H1 (cell line): ENCODE measurements at places on chromosomes 1 and 21. TPM values are rescaled to one million over a fixed set of nuclear protein-coding genes. Genes with fewer than 3 reads are reported as not detected.

TMOD4 gene
- 0.42 and 0.63 TPM in 2 replicates for polyA plus RNA-seq

DNA sequence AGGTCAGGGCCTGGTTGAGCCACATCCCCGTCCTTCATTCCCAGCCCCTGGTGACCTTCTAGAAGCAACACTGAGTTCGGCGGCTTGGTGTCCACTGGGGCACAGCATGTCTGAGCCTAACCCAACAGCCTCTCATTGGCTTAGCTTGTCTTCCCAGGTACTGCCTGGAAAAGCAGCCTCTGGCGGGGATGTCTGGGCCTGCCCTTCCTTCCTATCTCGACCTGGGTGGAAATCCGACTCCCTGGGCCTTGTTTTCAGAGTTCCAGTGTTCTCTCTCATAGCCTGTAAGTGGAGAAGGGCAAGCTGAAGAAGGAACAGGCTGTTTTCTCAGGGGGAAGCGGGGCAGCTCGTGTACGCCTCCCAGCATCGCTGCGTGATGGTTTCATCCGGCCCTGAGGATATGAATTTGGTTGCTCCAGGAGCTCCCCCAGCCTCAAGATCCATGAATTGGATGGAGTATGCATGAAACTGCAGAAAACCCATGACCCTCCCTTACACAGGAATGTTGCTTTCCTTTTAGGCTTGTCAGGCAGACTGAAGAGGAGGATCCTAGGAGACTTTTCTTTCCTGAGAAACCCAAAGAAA, 116.5 kb upstream of the IRF2BP2 start:
- H3K4me3 ChIP-seq: no peak overlapping the region
- no peaks in the 10 kb centered on the region; the same call in 1 of the 2 replicates for H3K27me3 ChIP-seq
- H3K27ac ChIP-seq: 0 out of 2 replicates have a peak overlapping the region, but pooled peaks have one; percentile 16
- no peaks in the 10 kb centered on the region for H3K36me3 ChIP-seq

GRCh38 chr1:172286629-172287076, 133.8 kb upstream of the C1orf105 start:
- no peaks in the 10 kb centered on the region for H3K4me1 ChIP-seq
- H3K4me3 ChIP-seq: no peak overlapping the region
- DNase-seq: no peak
- H3K27me3 ChIP-seq: peaks cover 1% of the 10 kb centered on the region
- H3K36me3 ChIP-seq: no peaks in the 10 kb centered on the region

GRCh38 chr1:243213045-243213787, 41.9 kb downstream of the CEP170 start:
- H3K27me3 ChIP-seq: no peaks in the 10 kb centered on the region
- H3K36me3 ChIP-seq: no peaks in the 10 kb centered on the region; the same call in 1 of the 2 replicates
- no peak overlapping the region for H3K4me3 ChIP-seq
- no peak overlapping the region for H3K27ac ChIP-seq

GRCh38 chr1:93774707-93775106, 93.1 kb upstream of the BCAR3 start:
- no peaks in the 10 kb centered on the region for H3K36me3 ChIP-seq
- no peak for DNase-seq
- peaks cover 4% of the 10 kb centered on the region for H3K4me1 ChIP-seq

DNA sequence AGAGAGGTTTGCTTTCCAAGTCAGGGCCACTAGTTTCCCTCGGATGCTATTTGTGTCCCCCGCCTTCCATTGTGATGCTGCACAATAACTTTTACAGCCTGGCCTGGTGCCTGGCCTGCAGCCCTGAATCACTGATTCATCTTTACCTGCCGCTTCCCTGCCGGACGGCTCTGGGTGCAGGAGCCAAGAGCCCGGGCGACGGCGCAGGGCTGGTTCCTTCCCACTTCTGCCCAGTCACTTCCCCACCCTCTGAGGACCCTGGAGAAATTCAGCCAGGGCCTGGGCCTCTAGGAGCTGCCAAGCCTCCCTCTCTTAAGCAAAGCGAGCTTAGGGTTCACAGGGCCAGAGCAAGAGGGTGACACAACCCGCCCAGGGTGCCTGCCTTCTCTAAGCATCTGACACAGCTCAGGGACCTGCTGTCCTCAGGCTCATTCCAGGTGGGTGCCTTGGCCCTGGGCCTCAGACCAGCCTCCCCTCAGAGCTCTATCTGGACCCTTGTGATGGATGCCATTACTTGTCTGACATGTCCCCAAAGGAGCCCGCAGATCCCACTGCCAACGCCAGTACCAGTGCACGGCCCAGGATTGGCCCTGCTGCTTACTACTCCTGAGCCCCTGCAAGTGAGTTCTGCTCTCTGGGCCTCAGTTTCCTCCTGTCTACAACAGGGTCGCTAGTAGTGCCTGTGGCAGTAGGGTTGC, 381.0 kb upstream of the VAMP3 start:
- H3K4me1 ChIP-seq: peaks cover 6% of the 10 kb centered on the region; the same call in 1 of the 2 replicates
- H3K27ac ChIP-seq: no peak overlapping the region
- no peak for DNase-seq
- H3K36me3 ChIP-seq: no peaks in the 10 kb centered on the region
- H3K27me3 ChIP-seq: no peaks in the 10 kb centered on the region
- no peak overlapping the region for H3K4me3 ChIP-seq

- peaks cover 4% of the 10 kb centered on the region; the same call in 1 of the 2 replicates for H3K36me3 ChIP-seq
- no peak for DNase-seq
- H3K27ac ChIP-seq: no peak overlapping the region
- H3K4me1 ChIP-seq: no peaks in the 10 kb centered on the region; the same call in 1 of the 2 replicates
- no peaks in the 10 kb centered on the region for H3K27me3 ChIP-seq
- no peak overlapping the region for H3K4me3 ChIP-seq
These were observed 9.7 kb upstream of the TMEM240 start for GRCh38 chr1:1550087-1550486.

CRNN gene
- not detected in 2 replicates for polyA plus RNA-seq

DNA sequence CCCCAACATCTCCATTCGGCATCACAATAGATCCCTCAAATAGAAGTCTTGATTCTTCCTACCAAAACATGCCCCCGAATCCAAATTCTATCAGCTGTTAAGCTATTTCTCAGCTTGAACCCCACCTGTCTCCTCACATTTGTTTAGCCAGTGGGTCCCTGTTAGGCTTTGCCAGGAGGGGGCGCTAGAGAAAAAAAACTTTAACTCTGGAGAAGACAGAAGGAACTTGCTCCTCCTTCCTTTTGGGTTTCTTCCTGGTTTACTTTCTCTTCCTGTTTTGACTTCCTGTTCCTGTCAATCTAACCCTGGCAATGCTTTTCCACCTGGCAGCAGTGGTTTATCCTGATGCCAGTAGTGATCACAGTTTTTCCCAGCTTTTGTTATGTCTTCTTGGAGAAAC, 95.6 kb upstream of the KCNK1 start:
- peak; percentile 38 for DNase-seq
- no peaks in the 10 kb centered on the region for H3K36me3 ChIP-seq
- H3K4me1 ChIP-seq: peaks cover 8% of the 10 kb centered on the region; the same call in 1 of the 2 replicates
- H3K27me3 ChIP-seq: no peaks in the 10 kb centered on the region

DNA sequence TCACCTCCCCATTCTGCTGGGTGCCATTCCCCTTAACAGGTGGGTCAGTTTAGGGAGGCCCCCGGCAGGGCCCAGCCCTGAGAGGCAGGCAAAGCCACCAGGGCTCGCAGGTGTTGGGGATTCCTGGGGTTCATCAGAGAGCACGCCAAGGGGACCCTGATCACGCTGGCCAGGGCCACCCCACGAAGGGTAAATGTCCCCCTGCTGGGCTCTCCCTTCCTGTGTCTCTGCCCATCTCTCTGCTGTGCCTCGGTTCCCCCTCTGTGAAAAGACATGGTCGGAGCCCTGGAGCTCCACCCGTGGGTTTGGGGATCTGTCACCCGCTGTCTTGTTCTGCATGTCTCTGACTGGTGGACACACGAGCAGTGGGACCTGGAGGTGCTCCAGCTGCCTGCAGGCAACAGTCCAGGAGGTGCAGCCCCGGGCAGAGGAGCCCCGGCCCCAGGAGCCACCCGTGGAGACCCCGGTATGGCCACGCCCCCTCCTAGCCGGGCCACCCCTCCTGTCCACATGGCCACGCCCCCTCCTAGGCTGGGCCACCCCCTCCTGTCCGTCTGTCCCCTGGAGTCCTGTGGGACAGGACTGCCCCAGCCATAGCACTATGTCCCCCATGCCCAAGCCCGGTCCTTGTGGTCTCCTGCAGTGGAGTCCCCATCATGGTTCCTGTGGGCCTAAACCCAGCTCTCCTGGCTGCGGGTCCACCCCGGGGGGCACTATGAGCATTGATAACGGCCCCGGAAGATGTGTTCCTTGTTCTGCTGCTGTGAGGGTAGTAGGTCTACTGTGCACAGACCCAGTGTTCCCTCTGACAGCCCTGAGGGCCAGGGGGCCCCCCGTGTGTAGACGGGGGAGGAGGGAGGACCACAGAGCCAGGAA, 6.5 kb downstream of the AIRE start:
- no peaks in the 10 kb centered on the region for H3K27me3 ChIP-seq
- no peak overlapping the region for H3K27ac ChIP-seq
- no peaks in the 10 kb centered on the region for H3K36me3 ChIP-seq
- no peak for DNase-seq

- peaks cover 3% of the 10 kb centered on the region; the same call in 1 of the 2 replicates for H3K4me1 ChIP-seq
- H3K36me3 ChIP-seq: no peaks in the 10 kb centered on the region
- H3K4me3 ChIP-seq: no peak overlapping the region
These were observed 213.7 kb downstream of the PBX1 start for GRCh38 chr1:164772635-164773034.

DNA sequence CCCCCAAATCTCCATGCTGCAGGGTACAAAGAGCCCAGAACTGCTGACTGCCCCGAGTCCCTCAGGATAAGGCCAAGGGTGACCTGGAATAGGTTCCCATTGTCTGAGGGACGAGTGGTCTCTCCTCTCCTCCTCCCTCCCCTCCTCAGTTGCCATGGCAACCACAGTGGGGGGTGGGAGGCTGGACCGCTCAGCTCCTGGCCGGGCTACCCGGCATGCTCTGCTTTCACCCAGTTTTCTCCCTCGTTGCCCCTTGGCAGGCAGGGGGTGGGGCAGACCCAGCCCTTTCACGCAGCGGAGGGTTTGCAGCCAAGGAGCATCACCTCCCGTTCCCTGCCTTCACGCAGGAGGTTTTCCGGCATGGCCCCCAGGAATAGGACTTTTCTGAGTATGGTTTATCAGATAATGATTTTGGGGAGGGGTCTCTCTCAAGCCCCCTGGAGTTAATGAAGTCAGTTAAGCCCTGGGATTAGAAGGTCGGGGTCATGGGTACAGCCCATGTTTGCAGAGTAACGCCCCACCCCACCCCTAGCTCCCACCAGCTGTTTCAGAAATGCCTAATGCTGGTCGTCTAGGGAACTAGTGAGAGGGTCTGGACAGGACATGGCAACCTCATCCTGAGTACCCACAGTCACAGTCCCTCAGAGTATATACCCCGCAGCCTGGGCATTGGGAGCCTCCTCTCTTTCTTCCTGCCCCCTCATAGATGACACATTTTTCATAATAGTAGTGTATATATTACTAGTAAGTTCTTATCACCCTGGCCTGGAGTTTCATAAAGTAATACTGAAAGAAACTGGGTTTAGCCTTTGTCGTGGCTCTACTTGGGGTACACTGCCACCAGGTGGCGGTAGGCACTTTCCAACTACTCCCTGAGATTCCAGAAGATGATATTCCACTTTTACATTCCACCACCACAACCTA, 20.7 kb downstream of the C1QB start:
- H3K4me3 ChIP-seq: no peak overlapping the region
- DNase-seq: peak; percentile 84
- no peak overlapping the region for H3K27ac ChIP-seq
- H3K27me3 ChIP-seq: no peaks in the 10 kb centered on the region

- no peaks in the 10 kb centered on the region for H3K27me3 ChIP-seq
- H3K4me3 ChIP-seq: no peak overlapping the region
- no peaks in the 10 kb centered on the region for H3K36me3 ChIP-seq
- DNase-seq: no peak
These were observed 395.4 kb downstream of the KIF26B start for GRCh38 chr1:245549996-245550719.

C1orf53 gene
- 1.3 and 1.8 TPM in 2 replicates for polyA plus RNA-seq

NLRP3 gene
- polyA plus RNA-seq: 0.03 and 0.05 TPM in 2 replicates

DNA sequence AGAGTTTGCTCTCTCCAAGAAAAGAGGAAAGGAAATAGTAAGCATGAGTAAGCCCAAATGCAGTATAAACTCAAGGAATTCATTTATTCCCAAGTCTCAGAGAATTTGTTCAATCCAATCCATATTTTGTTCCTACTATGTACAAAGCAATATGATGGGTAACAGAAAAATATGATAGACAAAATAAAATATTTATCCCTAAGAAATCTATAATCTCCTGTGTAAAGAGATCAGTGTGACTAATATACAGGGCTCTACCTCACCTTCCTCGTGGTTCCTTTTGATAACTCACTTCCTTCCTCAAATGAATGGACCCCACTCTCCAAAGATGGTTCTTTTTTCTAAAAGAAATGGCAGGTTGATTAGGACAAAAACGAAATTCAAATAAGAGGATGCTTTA, 7.6 kb downstream of the CLSPN start:
- H3K4me1 ChIP-seq: no peaks in the 10 kb centered on the region
- H3K4me3 ChIP-seq: no peak overlapping the region
- no peak for DNase-seq
- no peak overlapping the region for H3K27ac ChIP-seq
- no peaks in the 10 kb centered on the region for H3K27me3 ChIP-seq
- peaks cover 7% of the 10 kb centered on the region for H3K36me3 ChIP-seq

NR5A2 gene
- polyA plus RNA-seq: 1.7 and 2.1 TPM in 2 replicates

TSPEAR gene
- 0.89 and 1.5 TPM in 2 replicates for polyA plus RNA-seq

GRCh38 chr21:19286876-19287275, 883.3 kb upstream of the TMPRSS15 start:
- no peak for DNase-seq
- no peaks in the 10 kb centered on the region for H3K27me3 ChIP-seq
- H3K27ac ChIP-seq: no peak overlapping the region
- no peaks in the 10 kb centered on the region for H3K36me3 ChIP-seq

DNA sequence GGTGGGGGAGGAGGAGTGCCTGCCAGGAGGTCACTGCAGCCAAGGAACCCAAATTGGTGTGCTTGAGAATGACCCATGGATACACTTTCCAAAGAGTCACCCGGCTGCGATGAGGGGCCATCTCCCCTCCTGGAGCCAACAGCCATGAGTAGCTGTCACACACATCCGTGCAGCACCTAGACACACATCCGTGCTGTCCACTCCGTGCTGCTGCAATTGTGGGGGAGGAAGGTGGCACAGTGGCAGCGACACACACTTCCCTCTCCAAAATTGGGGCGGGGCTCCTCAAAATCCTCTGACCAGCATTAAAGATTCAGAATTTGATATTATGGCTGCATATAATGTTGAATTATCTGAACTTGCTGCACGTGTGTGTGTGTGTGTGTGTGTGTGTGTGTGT, 15.8 kb downstream of the TP73 start:
- no peaks in the 10 kb centered on the region for H3K27me3 ChIP-seq
- peaks cover 13% of the 10 kb centered on the region; the same call in 1 of the 2 replicates for H3K4me1 ChIP-seq
- no peaks in the 10 kb centered on the region for H3K36me3 ChIP-seq
- H3K27ac ChIP-seq: no peak overlapping the region

OR2AK2 gene
- polyA plus RNA-seq: not detected in 2 replicates

DNA sequence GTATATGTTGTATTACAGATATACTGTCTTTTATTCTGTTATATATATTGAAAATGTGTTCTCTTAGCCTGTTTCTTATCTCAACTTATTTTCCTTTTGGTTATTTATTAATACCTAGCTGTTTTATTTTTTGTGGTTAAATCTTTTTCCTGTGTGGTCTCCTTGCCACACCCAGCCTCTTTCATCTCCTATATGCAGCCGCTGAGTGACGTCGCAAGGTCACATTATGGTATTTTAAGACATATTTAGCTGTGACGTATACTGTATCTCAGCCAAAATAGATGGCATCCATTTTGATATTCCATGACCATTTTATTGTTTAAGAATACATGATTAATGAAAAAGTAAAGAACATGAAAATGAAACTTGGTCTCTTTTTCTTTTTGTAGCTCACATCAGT, 29.1 kb downstream of the CENPF start:
- peaks cover 33% of the 10 kb centered on the region for H3K36me3 ChIP-seq
- no peaks in the 10 kb centered on the region for H3K27me3 ChIP-seq
- DNase-seq: no peak
- H3K4me3 ChIP-seq: no peak overlapping the region
- no peaks in the 10 kb centered on the region for H3K4me1 ChIP-seq
- no peak overlapping the region for H3K27ac ChIP-seq
